Bone marrow (tissue), 2 donors: ENCODE measurements at places on chromosomes 6 and 20.

DNA sequence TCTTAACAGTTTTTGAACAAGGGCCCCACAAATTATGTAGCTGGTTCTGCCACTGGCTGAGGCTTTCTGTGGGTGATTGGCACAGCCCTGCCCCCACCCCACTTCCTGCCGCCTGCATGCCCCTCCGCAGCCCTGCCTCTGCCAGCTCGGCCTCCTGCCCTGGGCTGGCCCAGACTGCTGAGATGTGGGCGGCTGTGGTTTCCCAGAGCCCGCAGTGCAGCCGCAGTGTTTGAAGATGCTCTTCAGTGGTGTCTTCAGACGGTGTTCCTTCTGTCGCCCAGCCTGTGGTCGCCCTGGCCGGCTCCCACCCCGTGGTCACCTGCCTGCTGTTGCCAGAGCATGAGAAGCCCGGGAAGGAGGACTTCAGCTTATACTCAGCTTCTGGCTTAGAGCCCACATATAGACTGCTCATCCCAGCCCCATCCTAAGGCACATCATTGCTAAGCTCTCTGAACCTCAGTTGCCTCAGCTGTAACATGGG is 154.3 kb downstream of the VEGFA start:
- DNase-seq, result peak; percentile 24

DNA sequence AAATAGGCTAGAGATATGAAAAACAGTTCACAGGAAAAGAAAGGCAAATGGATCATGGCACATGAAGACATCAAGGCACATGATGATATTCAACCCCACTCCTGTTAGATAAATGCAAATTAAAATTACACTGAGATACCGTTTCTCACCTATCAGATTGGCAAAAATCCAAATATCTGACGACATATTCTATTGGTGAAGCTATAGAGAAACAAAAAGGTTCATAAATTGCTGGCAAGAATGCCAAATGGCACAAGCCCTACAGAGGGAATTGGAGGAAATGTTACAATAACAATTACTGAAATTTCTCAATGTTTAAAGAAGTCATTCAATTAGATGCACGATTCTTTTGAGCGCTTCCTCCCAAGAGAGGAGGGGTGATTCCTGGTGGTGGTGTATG is 45.3 kb upstream of the DSN1 start:
- DNase-seq, result no peak

DNA sequence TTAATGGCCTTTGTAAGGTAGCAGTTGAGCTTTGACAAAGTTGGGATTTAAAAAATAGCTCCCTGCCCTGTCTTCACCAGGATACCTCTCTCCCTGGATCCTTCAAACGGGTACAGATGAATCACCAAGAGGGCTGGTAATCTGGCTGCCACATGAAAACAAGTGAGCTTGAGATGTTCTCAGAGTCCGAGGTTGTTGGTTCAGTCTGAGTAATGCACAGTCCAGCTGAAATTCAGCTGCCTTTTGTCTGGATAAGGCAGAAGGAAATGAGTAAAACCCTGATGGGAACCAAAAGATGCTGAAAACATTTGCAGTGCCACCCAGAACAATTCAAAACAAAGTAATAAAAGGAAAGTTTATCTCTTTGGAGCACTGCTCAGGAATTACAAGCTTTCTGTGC is 86.8 kb downstream of the GJA1 start:
- no peak for DNase-seq

- no peak for DNase-seq
These were observed 39.2 kb downstream of the GNAS start for GRCh38 chr20:58891718-58892140.

DNA sequence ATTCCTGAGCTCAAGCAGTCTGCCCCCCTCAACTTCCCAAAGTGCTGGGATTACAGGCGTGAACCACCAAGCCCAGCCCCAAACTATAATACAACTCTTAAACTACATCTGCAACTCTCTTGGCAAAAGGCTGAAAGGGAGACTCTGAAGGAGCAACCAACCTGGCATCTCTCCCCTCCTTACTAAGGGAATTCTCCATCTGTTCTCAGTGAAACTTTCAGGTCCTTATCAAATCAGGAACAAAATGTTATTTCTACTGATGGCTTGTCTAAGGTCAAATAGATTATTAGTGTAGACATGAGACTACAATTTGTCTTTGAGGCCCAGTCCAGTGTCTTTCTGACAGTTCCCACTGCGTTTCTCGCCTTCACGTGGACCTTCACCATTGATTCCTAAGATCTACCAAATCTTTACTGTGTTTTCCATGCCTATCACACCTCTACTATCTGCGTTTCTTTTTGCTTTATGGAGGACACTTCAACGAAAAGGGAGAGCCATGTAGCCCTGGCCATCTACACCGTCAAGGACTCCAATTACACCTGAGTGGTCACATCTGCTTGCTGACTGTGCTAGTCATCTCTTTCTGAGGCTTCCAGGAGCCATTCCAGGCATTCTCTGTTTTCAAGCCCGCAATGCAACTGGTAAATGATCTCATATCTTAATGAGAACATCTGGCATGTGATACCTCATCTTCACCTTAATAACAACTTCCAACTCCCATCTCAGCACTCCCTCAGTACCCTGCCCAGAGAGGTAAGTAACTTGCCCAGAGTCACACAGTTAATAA is 405.7 kb upstream of the CITED2 start:
- DNase-seq, result no peak
